DND-41 (cell line): ENCODE measurements at places on chromosomes 1 and 21.

DNA sequence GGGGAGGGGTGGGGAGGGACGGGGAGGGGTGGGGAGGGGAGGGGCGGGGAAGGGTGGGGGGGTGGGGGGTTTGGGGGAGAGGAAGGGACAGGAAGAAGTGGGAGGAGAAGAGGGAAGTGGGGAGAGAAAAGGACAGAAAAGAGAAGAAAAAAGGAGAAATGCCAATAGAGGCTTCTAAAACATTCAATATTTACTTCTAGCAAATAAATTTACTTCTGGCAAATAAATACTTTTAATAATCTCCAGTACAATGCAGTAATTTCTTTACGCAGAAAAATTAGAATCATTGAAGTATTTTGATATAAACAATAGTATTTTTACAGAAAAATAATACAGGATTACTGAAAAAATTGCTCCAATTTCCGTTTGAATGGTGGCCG is 9.4 kb upstream of the GPR161 start:
- DNase-seq, result no peak

GRCh38 chr1:177130451-177130945 is 34.0 kb downstream of the ASTN1 start:
- no peak for DNase-seq

DNA sequence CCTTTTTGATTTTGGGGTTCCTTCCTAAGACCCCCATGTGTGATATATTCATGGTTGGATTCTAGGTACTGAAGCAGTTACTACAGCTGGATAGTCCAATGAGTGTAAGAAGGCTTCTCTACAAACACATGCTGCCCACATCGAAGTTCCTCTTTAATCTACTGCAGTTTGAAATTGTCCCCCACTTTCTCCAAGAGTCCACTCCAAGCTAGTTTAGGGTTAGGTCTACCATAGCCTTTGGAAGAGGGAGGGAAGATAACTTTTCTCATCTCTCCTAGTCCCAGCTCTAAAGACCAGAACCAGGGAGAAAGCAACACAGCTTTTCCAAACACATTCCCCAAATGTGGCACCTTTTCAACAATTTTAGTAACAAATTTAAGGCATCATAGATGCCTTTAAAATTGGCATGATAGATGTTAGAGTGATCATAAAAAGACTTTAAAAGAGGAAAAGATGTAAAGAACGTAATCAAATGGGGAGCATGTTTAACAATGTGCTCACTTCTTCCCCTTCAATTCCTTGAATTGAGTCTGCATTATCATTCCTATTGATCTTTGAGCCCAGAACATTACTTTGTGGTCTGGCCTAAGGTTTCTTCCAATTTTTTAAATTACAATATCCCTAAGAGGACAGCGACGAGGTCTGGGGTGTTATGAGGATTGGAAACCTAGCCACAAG is 1.0 kb upstream of the EXO1 start:
- no peak for DNase-seq

DNA sequence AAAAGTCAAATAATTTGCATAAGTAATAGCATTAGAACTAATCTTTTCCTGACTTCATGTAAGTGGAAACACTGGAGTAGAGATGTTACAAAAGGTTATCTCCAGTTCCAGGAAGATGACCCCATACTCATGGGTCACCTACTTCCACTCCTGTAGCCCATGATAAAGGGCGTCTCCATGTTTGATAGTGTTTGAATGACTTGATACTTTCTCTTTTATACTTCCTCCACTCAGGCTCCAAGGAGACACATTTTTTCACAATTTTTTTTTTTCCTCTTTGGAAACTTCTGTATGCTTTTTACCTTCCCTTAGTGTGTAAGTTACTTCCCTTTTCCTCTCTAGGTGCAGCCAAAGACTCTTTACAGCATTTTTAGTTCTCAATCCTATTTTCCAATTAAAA is 382.1 kb upstream of the B3GALT2 start:
- no peak for DNase-seq

- no peak for DNase-seq
Measured at GRCh38 chr1:7302873-7303272, 468.2 kb upstream of the VAMP3 start.

DNA sequence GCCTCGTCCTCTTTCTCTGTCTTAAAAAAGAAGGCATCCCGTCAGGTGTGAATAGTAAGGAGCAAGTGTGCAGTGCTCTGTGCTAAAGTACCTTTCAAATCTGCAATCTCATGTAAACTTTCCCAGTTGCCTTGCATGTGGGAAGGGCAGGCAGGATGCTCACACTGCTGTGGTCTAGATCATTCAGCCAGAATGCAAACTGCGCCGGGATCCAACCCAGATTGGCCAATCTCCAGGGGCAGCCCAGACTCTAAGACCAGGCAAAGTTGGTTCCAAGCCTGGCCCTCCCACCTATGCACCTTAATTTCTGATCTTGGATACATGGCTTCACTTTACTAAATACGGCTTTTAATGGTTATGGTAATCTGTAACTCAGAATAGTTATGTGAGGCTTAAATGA is 3.2 kb upstream of the MAP1LC3C start:
- DNase-seq, result no peak

GRCh38 chr1:89659322-89660081 is 26.6 kb downstream of the LRRC8C start:
- no peak for DNase-seq

GRCh38 chr1:110948038-110948810 is 15.5 kb downstream of the LRIF1 start:
- DNase-seq, result no peak

DNA sequence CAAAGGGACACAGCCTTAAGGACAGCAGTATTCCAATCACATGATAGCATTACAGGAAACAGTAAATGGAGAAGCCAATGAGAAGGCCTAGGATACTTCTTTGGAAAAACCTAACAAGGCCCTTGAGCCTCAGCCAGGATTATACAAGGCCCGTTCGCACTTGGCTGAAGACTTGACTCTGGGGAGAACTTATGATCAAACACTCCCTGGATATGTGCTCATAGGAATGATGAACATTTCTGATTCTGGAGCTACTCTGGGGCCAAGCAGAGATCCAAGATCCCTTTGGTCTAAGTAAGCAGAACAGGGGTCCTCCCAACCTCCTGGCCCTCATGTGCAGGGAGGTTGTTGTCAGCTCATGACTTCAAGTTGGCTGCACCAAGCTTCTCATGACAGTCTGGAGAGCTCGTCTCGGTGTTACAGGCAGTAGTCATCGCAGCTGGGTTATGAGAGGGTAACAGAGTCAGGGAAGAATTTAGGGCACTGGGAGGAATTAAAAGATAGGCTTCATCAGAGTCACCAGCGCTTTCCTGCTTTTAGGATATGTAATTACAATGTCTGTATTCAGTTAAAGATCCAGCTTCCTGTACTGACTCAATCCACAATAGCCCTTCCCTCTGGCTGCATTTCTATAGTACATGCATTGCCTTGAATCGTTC is 92.5 kb upstream of the IRF2BP2 start:
- no peak for DNase-seq
